ENCODE measurements at places on chromosomes 2 and 18.
A peak's percentile ranks its signal among the peaks of the same experiment; 100 is the strongest.

DNA sequence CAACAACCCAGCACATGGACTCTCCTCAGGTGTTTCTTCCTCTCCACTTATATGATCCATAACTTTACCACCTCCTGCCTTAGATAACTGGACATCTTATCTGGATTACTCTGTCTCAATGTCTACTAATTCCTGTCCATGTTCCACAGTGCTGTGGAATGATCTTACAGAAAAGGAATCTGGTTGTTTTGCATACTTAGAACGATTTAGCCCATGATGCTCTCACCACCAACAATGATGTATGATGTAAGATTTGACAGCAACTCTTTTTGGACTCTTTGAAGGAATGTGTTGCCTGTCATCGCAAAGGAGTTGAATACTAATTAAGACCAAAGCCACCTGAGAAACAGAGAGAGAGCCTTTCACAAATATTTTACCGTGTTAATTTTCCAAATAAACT is 37.7 kb upstream of the SYT4 start:
- DNase-seq, result no peak

- DNase-seq, result peak; percentile 7
These were observed 196.1 kb downstream of the ANKRD30B start for GRCh38 chr18:14943967-14944636.

- no peak for DNase-seq
These were observed 7.3 kb upstream of the COL3A1 start for GRCh38 chr2:188966728-188967440.

DNA sequence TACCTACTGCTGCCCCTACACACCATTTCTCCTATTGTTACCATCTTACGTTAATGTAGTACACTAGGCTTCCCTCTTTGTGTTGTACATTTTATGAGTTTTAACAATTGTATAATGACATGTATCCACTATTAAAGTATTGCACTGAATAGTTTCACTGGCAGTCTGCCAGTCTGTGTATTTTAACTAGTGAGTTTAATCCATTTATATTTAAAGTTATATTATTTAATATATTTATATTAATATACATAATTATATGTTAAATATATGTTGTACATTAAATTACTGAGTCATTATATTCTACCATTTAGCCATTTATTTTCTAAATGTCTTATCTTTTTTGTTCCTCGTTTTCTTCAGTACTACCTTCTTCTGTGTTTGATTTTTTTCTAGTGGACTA is 44.8 kb upstream of the PHLPP1 start:
- DNase-seq, result no peak

DNA sequence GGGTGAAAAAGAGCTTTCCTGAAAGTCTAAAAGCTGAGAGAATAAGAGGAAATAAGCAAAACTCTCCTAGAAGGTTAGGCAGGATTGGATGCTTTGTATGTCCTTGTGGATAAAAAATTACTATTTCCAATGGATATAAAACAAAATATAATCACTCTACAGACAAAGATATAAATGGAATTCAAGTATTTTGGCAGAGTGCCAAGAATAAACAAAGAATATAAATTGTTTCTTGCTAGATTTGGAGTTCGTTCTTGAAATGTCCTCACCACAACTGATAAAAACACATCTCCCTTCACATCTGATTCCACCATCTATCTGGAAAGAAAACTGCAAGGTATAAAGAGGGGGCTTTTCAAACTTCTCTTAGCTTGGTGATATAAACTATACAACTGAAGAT is 13.3 kb downstream of the SULT1C3 start:
- no peak for DNase-seq

- DNase-seq, result no peak
These were observed 284 bp downstream of the TIMM21 start for GRCh38 chr18:74148543-74149070.

- no peak for DNase-seq
These were observed 339.9 kb downstream of the ADCYAP1 start for GRCh38 chr18:1244397-1245122.

DNA sequence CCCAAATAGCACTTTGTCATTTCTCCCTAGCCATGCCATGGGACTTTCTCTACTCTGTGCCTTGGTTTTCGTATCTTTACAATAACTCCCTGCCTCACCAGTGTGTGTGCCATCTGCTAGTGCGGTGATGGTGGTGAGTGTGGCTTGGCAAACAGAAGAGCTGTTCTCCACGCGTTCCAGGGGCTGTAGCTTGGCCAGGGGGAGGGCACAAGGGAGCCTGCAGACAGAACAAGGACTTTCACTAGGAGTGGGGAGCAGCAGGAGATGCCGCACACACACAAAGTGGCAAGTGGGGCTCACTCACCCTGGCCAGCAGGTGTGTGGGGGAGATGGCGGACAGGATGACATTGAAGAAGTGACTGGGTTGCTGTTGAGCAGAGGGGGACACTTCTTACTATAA is 196.9 kb downstream of the HAUS1 start:
- DNase-seq, result no peak

GRCh38 chr2:105749583-105750400 is 5.1 kb downstream of the NCK2 start:
- peak; percentile 36 for DNase-seq

DNA sequence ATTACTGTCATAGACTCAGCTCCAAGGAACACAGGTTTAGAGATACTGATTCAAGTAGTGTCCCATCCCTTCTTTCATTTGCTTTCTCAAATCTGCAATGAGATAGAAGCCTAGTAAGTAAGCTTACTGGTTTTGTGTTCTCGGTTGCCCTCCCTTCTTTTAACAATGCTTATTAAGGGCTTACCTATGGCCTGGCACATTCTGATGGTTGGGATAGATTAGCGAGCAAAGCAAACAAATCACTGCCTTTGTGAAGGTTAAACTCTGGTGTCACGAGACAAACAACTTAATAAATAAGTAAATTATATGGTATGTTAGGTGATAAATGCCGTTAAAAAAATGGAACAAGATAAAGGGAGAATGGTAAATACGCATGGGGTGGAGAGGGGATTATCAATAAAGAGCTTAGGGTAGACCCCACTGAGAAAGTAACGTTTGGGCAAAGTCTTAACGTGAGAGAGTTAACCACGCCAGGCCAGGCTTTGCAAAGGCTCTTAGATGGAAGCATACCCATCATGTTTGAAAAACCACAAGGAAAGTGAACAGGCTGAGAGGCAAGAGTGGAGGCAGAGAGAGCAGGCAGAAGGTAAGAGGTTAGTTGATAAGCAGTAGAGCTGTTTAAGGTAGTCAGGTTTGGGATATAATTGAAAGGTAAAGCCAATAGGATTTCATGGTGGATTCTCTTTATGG is 31.0 kb downstream of the EIF2AK3 start:
- no peak for DNase-seq

DNA sequence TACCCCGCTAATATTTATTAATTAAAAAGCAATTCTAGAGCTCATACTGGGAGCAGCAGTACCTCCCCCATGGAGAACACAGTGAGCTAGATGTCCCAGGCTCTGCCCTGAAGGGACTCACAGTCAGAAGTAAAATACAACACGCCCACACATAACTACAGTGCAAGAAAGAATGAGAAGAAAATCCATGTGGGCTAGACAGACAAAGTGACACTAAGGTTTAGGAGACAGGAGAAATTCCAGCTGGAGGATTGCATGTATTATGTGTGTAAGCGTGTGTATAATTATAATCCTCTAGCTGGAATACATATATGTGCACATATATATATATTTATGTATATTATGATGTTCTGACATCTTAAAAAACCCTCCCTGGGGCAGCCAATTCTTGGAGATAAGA is 15.7 kb downstream of the SOWAHC start:
- DNase-seq, result no peak

GRCh38 chr2:3433339-3433699 is 53.8 kb downstream of the TRAPPC12 start:
- no peak for DNase-seq

GRCh38 chr2:193841384-193842150 is 1646.8 kb upstream of the TMEFF2 start:
- no peak for DNase-seq

GRCh38 chr2:237863689-237864443 is 4.4 kb downstream of the RAMP1 start:
- DNase-seq, result peak; percentile 30

- DNase-seq, result no peak
These were observed 88.6 kb downstream of the ACVR1C start for GRCh38 chr2:157540102-157540501.

DNA sequence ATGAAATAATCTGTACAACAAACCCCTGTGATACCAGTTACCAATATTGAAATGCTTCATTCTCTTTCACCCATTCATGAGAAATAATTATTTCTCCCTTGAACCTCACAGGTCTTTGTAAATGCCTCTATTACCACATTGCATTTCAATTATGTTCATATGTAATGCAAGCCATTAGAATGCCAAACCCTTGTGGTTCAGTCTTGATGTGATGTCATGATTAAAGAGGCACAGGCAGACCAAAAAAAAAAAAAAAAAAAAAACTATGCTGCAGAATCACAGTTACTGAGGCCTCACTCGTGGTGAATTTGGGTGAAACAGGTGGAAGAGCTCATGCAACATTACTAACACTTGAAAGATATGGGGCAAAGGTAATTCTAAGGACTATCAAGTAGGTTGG is 9.4 kb upstream of the EPG5 start:
- no peak for DNase-seq

- no peak for DNase-seq
These were observed 35.9 kb downstream of the INPP5D start for GRCh38 chr2:233096006-233096405.

- no peak for DNase-seq
These were observed 162.0 kb downstream of the SLC4A3 start for GRCh38 chr2:219789476-219789875.

GRCh38 chr18:51525453-51526225 is 328.2 kb upstream of the MEX3C start:
- DNase-seq, result no peak

- peak; percentile 39 for DNase-seq
These were observed 909 bp downstream of the TGFA start for GRCh38 chr2:70552501-70553333.

GRCh38 chr2:163752267-163752666 is 16.5 kb upstream of the FIGN start:
- peak; percentile 61 for DNase-seq

DNA sequence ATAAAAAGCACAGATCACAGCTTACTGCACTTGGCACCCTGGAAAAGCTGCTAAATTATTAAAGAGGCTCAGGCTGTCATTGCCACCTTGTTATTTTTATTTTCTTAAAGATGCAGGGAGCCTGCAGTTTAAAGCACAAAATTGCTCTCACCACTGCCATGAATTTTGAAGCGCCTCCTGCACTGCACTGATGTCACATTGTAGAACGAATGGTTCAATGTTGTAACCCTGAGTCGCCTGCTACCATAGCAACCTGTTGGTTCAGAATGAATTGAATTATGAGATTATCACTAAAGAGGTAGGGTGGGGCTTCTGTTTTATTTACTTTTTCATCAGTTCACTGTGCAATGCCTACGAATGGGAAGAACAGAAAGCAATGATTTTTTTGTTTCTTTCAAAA is 16.5 kb downstream of the SCG2 start:
- DNase-seq, result peak; percentile 21

DNA sequence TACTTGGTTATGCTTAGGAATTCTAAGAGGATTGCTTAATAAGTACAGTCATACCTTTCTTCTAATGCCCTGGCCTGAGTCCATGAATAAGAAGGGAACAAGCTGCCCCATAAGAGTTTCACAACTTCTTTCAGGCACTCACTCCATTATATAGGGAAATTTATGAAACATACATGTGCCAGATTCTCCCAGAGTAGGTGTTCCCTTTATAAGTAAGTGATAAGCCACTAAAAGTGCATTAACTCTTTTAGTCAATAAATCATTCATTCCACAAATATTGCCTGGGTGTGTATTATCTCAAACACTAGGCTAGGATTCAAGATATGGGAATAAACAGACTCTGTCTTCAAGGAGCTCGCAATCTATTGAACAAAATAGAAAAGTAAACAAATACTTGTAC is 84.5 kb upstream of the RBBP8 start:
- DNase-seq, result peak; percentile 97

- DNase-seq, result peak; percentile 55
These were observed 158.0 kb downstream of the NEDD4L start for GRCh38 chr18:58201733-58202730.

DNA sequence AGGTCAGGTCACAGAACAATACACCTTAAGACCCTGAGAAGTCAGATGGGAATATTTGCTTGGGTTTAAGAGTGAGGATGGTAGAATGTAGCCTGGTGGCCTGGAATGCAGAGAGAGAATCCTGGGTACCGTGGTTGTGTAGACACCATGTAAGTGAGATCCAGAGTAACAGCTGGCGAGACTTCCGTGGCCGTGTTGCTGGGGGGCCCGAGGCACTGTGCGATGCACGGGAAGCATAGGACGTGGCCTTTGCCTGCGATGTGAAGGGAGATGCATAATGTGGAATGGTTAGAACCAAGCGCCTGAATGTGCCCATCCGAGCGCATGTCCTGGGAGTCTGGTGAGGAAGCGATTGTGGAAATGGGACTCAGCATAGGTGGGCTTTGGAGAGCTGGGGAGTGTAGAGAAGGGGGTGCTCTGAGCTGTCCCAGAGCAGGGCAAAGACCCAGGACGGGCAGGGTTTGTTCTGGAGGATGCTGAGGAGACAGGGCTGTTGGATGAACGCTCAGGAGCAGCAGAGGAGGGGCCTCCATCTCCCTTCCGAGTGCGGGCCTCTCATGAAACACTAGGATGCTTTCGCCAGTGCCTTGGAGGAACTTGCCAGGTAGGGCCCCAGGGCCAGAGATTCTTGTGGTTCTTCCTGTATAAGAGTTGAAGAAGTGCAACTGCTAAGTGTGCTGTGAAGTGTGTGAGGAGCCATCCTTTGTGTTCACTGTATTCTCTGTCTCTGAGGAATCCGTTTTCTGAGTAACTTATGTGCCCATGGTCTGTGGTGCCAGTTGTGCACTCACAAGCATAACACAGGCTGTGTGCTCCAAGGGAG is 7.1 kb downstream of the RNF144A start:
- DNase-seq, result no peak

GRCh38 chr2:213152065-213152794 is 818 bp upstream of the IKZF2 start:
- peak; percentile 67 for DNase-seq

DNA sequence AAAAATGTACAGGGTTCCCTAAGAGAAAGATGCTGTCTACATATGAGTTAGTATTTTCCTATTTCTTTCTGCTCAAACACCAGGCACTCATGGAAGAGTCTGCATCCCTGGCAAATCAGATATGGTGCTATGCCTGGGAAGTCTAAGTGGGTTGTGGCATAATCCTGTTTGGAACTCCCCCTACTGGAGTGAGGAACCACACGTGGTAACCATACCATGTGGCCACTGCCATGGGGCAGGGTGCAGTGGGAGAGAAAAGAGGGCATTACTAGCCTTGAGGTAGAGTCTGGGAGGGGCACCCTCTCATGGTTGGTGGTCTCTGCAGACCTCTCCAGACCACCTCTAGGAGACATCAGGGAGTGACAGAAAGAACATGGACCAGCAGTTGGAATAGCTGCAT is 257.9 kb upstream of the ATP5MC3 start:
- no peak for DNase-seq

DNA sequence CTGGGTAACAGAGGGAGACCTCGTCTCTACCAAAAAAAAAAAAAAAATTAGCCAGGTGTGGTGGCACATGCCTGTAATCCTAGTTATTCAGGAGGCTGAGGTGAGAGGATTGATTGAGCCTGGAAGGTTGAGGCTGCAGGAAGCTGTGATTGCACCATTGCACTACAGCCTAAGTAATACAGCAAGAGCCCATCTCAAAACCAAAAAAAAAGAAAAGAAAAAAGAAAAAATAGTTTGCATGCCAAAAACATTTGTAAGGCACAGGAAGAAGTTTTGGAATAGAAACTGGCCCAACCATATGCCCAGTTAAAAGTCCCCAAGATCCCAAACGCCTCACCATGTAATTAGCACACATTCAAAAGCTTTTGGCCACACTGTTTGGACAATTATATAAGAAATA is 13.4 kb upstream of the ACOXL start:
- DNase-seq, result no peak

GRCh38 chr18:22847392-22847791 is 85.7 kb upstream of the RBBP8 start:
- no peak for DNase-seq

All from MCF 10A (cell line).